ENCODE measurements at places on chromosomes 3 and 15.
A peak's percentile ranks its signal among the peaks of the same experiment; 100 is the strongest.

DNA sequence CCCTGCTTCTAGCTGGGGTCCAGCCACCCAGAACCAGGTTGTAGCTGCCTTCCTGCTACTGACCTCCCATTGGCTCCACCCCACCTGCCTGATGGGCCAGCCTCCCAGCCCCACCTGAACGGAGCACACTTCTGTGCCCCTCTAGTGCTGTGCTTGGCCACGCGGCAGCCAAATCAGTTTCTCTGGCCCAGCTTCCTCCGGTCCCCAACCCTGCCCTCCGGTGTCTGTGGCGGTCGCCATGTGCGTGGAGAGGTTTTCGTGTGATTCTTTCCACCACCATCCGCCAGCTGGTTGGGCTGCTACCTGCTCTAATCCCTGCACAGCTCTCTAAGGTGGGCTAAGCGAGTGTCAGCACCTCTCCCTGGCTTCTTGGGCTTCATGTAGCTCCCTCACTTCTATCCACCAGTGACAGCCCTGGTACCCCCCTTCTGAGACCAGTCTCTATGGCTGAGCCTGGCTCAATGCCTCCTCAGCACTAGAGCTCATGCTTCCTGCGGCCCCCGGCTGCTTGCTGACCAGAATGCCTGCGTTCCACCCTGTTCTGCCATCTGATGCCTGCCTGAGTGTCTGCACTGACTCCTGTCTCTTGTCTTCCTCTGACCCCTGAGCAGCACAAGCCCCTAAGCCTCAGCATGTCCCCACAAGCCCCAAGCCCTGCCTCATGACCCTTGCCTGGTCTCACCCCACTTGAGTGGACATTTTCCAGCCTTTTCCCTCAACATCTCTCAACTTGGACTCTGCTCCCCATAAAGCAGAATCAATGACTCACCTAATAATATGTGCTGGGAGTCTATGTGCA, 23.2 kb upstream of the MAGEF1 start:
- no peak for DNase-seq

DNA sequence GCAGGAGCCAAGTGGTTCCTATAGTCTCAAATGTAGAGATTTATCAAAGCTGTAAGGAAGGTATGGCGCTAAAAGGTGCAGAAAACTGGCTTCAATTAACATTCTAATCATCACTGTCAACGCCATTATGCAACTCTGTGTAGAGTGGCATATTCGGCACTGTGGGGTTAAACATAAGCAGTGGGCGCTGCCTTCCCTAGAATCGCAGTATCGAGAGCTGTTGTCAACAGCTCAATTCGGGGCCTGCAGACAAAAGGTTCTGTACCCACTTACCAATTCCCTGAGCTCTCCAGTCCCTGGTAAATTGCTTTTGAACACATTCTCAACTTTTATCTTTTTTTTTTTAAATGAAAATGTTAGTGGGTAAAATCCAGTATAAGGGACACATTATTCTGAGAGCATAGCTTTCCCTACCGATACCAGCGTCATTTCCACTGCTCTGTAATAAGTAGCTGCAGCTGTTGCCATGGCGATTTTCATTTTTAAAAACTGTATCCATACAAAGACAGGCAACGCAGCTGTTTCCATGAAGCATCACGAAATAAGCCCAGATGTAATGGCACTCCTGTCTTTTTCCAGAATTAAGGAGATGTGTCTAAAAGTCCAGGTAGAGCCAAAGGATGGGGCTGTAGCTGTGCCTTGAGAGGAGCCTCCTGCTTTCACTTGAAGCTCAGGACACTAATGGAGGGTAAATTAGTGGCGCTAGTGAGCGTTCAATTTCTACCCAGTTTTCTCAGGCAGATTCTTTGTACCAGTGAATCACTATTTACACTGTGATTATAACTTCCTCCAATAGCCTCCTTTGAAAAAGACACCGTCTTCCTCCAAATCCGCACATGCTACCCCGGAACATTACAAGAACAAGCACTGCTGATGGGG, 250.3 kb downstream of the SLC9A9 start:
- no peak for DNase-seq

GRCh38 chr3:15964605-15965442, 167.0 kb upstream of the ANKRD28 start:
- peak; percentile 82 for DNase-seq

GRCh38 chr3:69081583-69082262, 1.6 kb upstream of the UBA3 start:
- peak; percentile 36 for DNase-seq
